ENCODE measurements at places on chromosomes 11 and 22.

DNA sequence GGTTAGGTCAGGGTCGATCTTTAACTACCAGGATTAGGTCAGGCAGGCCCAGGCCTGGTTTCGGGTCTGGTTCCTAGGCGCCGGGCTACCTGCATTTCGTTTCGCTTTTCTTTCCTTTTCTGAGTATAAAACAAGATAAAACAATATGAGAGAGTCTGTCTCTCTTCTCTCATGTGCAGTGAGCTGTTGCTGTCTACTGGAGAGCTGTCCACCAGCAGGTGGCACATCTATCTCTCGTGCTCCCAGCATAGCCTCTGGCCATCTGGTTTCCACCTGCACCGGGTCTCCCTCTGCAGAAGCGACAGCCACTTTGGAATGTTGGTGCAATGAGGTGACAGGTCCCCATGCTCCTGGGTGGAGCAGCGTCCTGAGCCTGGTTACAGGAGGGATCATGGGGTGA is 27.6 kb downstream of the RIBC2 start:
- DNase-seq: no peak

- DNase-seq: no peak
These were observed 903.7 kb downstream of the BRD1 start for GRCh38 chr22:48923996-48924395.

DNA sequence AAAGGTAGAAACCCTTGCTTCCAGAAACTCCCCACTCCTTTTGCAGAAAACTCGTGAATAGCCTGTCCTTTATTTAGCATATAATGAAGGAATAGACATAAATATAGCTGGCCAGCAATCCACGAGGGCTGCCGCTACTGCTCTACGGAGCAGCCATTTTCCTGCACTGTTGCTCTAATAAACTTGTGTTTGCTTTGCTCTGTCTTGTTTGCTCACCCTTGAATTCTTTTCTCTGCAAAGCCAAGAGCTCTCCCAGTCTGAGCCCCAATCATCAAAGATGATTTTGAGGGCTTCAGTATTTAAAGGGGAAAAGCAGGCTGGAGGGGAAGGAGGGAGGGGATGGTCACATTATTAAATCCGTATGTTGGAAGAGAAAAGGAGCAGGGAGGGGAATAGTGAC is 16.6 kb upstream of the CHKA start:
- no peak for DNase-seq

- DNase-seq: no peak
These were observed 16.6 kb upstream of the EFCAB6 start for GRCh38 chr22:43828725-43828997.

GRCh38 chr11:46012185-46012584 is 89.7 kb downstream of the LARGE2 start:
- no peak for DNase-seq

- DNase-seq: no peak
These were observed 22.5 kb upstream of the SMIM35 start for GRCh38 chr11:118109231-118109630.

GRCh38 chr22:45889093-45889538 is 87.8 kb downstream of the WNT7B start:
- no peak for DNase-seq

DNA sequence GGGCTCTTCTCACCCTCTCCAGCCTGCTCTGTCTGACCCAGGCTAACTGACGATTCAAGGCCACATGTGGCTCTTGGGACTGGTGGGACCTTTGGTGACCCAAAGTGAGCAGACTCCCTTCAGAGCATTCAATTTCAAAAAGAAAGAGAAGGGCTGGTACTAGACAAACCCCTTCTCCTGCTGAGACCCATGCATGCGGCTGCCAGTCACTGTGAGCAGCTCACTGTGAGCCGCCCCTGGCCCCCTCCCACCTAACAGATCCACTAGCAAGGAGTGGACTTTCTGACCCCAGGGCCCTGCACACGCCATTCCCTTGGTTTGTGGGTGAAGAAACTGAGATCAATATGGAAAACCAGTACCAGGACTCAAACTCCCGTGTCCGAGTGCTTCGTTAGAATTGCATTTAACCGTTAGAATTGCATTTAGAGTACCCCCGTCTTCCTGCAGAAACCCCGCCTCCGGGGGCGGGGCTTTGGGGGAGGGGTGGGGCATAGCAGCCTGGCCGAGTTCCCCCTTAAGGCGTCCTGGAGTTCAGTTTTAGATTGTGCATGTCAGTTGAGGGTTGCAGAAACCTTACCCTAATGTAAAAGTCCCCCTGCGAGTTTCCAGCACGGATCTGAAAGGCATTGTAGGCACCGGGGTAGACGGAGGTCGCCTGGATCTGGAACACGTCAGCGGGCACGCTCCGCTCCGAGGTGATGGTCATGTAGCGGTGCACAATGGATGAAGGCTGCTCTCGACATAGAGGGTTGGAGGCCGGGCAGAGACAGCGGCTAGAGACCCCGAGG is 5.1 kb downstream of the EFEMP2 start:
- DNase-seq: no peak

- no peak for DNase-seq
These were observed 1.2 kb upstream of the ATF4 start for GRCh38 chr22:39518996-39519680.

GRCh38 chr11:87114093-87114492 is 76.4 kb downstream of the TMEM135 start:
- DNase-seq: no peak

DNA sequence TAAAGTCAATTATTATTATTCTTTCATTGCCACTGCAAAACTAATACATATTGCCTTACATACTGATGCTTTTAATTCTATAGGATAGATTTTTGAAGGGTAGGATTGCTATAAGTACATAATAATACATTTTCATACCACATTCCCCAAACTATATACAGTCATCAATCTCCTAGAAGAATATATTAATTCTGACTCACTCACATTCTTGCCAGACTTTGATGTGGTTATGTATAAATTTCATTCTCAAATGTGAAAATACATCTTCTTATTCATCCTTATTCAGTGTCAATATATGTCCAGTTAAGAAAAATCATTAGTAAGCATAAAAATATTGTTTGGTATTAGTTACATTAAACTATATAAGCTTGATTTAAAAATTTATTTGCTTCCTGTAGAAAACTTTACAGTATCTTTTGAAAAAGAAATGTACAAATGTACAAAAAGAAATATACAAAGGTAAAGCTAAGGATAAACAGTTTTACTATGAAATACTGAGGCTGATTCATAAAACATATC is 458.8 kb upstream of the CNTN5 start:
- no peak for DNase-seq

DNA sequence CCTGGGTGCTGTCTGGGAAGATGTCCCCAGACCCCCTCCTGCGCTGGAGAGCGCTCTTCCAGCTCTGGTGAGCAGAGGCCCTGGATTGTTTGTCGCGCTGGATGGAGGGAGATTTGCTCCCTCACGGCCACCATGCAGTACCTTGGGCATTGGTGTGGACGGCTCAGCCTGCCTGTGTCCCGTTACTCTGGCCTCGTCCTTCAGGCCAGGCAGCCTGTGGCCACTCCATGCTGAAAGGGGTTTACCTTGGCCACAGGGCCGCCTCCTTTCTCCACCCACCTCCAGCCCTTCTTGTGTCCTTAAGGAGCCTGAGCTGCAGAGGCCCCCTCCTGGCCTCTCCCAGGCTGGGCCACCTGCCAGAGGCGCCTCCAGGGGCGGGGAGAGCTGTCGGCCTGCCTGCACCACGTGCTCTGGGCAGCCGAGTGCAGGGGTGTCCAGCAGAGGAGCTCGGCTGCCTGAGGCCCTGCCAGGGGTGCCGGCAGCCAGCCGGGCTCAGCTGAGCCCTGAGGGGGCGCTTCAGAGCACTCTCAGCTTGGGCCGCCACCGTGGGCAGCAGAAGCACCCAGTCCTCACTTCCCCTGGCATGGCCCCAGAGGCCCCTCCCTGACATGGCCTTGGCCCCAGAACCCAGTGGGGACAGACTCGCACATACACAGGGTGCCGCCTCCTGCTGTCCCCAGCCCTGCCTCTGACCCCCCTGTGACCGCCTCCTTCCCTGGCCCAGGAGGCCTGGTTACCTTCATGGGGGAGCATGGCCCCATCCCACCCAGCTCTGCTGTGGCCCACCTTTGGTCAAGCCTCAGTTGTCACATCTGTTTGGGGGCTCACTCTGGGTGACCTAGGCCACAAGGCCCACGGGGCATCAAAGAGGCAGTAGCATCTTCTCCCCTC is 3.4 kb downstream of the CCND1 start:
- DNase-seq: peak; percentile 52

- no peak for DNase-seq
These were observed 24.1 kb downstream of the SUN2 start for GRCh38 chr22:38731703-38732161.

DNA sequence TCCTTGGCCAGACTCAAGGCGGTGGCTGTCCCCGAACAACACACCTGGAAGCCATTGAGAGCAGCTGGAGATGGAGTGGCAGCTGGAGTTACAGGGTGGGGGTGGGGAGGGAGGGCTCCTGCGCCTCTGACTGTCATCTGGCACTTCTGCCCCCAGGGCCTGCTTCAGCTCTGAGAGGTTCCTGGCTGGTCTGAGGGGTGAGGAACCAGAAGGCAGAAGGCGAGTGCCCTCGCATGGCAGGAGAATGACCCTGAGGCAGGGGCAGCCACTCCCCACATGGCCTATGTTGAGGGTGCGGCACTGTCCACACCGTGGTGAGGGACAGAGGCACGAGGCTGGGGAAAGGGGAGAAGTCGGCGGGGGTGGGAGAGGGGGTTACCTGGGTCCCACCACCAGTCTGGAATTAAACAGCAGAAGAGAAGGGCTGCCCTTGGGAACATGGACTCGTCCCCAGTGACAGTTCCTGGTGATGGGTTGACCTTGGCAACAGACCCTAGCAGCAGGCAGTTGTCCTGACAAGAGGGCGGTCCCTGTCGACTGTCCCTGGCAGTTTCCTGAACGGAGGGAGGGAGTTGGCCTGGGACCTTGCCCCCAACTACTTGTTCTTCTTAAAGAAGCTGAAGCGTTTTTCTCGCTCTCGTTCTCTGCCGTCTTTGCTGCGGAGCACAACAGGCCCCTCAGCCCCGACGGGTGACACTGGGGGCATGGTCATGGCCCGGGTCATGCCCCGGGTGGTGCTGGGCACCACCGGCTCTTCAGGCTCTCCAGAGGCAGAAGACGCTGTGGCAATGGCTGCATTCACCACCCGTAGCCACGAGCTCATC is 7.8 kb upstream of the RBM4B start:
- no peak for DNase-seq

DNA sequence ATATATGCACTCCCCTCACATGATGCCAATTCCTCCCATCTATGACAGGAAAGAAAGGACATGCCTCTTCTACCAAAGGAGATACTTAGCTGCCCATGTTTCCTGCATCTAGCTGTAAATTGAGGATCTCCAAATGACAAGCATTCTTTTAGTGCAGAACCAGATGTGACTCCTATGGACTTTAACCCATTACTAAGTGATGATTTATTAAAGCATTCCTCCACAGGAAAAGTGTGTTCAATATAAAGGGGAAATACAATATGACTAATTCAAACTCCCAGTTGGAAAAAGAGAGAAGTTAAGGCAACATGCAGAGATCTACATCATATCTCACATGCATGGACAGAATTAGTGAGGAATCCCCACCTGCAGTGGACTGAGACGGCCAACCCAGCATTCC is 221.3 kb downstream of the FAM76B start:
- DNase-seq: no peak

DNA sequence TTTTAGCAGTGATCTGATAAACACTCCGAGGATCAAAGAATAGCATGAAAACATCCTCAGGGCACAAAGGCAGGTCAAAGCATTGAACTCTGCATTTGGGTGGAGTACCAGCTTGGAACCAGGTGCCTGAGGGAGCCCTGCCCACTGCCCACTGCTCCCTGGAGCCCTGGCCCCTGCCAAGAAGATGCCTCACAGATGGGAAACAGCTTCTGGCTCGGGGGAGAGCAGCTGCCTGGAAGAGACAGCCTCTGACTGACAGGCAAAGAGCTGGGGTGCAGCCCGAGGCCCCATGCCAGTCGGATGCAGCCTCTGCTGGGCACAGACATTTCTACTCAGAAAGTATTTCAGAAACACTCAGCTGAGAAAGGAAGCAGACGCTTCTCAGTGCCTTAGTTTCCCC is 13.2 kb downstream of the LMO1 start:
- no peak for DNase-seq

- no peak for DNase-seq
These were observed 14.1 kb downstream of the SHISA8 start for GRCh38 chr22:41900652-41901312.

- no peak for DNase-seq
These were observed 72.3 kb upstream of the GRK3 start for GRCh38 chr22:25492162-25492561.

- no peak for DNase-seq
These were observed 109.7 kb upstream of the CLPB start for GRCh38 chr11:72543849-72544542.

DNA sequence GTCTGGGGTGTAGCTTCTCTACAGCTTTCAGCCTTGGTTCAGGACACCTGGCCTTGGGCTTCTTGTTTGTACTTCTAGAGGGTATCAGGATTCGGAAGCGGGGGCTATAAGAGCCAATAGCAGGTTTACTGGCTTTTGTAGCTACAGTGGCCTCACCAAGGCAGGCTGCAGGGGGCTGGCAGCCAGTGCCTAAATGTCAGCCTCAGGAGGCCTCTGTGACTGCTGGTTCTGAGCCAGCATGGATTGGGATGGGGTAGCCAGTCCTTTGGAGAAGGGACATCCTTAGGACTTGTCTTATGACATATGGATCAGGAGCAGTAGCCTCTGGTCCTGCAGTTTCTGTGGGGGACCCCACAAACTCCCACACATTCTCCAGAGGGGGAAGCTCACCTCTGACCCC is 29.9 kb downstream of the EIF3F start:
- no peak for DNase-seq

GRCh38 chr22:43292630-43293018 is 50.5 kb downstream of the SCUBE1 start:
- DNase-seq: no peak

DNA sequence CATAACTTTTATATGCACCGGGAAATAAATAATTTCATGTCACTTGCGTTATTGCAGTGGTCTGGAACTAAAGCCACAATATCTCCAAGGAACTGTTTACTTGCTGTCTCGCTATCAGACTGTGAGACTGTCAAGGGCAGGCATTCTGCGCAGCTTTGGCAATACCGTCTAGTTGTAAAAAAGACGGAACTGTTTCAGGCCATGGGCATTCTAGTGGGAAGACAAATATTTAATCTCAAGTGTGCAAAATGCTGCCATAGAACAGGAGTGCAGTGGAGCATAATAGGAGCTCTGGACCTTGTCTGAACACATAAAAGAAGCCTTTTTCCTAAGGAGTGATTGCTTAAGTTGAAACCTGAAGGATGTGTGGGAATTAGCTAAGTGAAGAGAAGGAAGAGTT is 53.8 kb downstream of the PACS1 start:
- no peak for DNase-seq

- no peak for DNase-seq
These were observed at the start of gene SCUBE1 for GRCh38 chr22:43343262-43343669. Gene SCUBE1, minus strand, starts transcription at chr22:43343372. Its CDS starts 111 bp downstream, at chr22:43343261.

GRCh38 chr11:68255526-68255925 is 16.2 kb downstream of the C11orf24 start:
- no peak for DNase-seq

- no peak for DNase-seq
These were observed 1307.5 kb upstream of the TENM4 start for GRCh38 chr11:80748207-80748925.
